ENCODE measurements at places on chromosomes 2 and 18.

GRCh38 chr2:240603081-240603835 is 16.7 kb downstream of the CAPN10 start:
- no peak for DNase-seq

DNA sequence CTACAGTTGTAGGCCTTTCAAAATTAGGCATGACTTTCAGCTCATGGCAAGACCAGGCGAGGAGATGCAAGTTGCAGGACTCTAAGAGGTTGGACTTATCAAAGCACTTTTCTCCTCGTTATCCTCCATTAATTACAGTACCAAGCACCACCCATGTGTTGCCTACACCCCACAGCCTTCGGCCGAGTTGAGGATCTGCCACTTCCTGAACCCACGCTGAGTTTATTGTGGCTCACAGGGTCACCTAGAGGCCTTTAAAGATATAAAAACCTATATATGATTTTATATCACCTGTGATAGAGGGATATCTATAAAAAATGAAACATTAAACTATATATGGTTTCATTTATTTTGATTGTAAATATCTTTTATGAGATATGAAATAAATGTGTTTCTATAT is 2.6 kb downstream of the UGT1A10 start:
- DNase-seq, result no peak

DNA sequence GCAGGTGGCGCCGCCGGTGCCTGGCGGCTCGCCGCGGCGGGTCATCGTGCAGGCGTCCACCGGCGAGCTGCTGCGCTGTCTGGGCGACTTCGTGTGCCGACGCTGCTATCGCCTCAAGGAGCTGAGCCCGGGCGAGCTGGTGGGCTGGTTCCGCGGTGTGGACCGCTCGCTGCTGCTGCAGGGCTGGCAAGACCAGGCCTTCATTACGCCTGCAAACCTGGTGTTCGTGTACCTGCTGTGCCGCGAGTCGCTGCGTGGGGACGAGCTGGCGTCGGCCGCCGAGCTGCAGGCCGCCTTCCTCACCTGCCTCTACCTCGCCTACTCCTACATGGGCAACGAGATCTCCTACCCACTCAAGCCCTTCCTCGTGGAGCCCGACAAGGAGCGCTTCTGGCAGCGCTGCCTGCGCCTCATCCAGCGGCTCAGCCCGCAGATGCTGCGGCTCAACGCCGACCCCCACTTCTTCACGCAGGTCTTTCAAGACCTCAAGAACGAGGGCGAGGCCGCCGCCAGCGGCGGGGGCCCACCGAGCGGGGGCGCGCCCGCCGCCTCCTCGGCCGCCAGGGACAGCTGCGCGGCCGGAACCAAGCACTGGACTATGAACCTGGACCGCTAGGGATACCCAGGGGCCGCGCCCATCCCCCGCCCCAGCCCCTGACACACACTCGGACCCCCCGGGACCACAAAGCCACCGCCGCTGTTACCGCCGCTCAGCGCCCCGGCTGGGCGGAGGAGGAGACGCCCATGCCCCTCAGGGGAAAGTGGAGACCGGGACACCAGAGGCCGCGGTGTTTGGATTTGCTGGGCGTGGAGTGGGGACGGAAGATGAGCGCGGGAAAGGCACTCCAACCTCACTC is 1.1 kb downstream of the CDK5R2 start:
- no peak for DNase-seq

DNA sequence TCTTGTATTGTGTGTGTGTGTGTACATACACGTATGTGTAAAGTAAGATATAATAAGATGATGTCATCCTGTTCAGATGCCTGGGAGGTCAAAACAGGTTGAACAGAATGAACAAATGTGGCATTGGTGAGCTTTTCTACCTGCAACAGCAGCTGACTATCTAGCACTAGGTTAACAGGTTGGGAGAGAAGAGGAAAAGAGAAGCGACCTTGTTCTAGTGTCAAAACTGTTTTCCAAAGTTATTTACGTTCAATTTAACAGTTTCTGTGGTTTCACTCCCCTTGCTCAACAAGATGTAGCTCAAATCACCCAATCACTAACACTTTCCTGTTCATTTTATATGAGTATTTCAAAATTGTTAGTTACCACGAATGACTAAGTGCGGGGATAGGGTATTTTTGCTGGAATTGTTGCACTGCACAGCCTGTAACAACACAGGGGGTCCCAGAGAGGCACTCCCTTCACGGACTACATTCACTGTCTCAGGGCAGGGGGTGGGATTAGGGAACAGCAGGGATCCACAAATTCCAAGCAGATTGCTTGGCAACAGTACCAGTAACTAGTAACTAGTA is 67.5 kb upstream of the DTNB start:
- peak; percentile 41 for DNase-seq

- no peak for DNase-seq
These were observed 221.8 kb downstream of the INSIG2 start for GRCh38 chr2:118309946-118310680.

DNA sequence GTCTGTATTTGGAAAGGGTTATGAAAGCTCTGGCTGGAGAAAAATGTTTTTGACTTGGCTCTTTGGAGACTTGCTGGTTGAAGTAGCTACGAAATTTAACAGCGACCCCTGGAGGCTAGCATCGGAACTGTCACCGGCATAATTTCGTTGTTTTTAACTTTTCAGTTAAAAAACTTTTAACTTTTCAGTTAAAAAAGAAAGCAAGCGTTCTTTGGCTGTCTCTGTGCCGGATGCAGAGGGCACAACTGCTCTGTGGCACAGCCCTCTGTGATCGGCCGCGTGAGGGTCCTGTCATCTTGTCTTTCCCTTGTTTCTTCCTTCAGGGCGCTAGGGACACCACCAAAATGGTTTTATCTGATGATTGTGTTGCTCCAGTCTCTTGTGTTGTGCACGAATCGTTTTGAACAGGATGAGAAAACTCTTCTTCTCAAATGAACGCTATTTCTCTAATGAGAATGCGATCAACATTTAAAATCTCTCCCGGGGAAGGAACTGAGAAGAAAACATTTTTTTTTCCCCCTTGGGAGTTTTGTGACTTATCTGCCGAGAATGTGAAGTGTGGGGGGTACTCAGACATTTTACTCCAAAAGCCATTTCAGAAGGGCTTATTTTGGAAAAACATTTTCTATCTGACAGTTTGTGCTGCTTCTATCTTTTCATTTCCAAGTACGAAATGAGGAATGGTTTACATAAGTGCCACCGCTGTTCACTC is 57.1 kb downstream of the ADCYAP1 start:
- DNase-seq, result peak; percentile 19

- DNase-seq, result no peak
These were observed 37.9 kb upstream of the CTAGE1 start for GRCh38 chr18:22455425-22456115.

DNA sequence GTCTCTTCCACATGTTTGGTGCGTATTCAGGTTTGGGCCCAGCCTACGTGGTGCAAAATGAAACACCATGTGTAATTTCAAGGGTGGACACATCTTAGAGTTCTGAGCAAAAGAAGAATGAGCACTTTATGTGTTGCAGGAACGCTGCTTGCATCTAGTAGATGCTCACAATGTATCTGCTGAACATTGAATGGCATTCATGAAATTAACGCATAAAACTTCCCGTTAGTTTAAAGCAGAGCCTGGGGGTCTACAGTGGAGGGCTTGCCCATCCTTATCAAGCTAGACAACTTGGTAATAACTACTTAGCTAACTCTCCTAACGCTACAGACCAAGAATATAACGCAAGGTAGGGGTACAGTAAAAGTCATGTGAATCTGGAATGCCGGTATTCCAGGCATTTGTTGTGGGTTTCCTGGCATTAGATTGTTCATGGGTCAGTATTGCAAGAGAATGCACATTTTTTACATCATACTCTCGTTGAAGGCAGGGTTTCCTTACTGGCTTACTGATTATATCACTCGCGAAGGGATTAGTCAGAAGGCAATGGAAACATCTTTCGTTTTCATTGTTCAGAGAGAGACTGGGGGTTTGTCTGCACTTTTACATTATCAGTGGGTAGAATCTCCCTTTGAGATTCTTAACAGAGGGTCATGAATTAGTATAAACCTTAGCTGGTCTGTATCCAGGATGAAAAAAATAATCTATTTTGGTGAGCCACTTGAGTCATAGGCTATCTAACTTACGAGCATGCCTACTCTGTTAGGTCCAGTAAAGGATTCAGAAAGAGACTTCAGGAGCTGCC is 229.5 kb upstream of the EPAS1 start:
- peak; percentile 95 for DNase-seq

GRCh38 chr2:43193652-43194120 is 32.7 kb downstream of the ZFP36L2 start:
- DNase-seq, result no peak

DNA sequence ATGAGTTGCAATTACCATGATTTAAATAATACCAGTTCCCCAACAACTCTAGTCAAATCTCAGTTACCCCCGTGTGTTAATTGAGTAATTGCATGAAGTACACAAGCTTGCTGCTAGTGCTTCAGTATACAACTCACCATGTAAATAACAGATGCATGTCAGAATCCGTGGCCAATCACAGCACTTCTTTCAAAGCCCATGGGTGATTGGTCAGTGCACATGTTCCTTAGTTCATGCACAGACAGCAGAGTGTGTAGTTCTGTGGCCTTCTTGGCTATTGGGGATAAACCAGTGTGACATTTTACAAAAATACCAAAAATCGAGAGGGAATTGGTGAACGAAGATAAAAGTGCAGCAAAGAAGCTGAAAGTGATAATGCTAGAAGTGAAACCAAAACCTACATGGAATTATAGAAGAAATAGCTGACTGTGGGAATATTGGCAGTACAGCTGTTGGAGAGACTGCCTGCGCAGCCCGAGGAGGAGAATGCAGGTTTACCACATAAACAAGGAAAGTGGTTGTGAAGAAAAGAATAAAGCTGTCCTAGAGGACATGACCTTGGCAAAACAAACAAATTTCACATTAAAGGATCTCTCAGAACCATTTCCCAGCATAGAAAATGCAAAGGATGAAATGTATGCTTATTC is 59.4 kb downstream of the NEDD4L start:
- DNase-seq, result no peak

DNA sequence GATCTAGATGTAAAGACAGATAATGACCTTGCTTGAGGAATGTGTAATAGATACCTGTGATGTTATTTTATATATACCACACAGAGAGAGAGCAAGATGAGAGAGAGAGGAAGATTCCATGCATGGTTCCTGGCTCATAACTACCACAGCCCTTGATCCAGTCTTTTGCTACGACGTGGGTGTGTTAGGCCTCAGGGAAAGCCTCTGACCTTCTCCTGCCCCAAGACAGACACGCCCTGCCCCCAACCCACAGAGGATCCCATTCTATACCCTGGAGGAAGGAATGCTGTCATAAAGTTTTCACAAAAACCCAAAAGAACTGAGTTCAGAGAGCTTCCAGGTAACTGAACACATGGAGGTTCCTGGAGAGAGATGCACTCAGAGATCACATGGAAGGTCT is 193.1 kb downstream of the ZEB2 start:
- no peak for DNase-seq

DNA sequence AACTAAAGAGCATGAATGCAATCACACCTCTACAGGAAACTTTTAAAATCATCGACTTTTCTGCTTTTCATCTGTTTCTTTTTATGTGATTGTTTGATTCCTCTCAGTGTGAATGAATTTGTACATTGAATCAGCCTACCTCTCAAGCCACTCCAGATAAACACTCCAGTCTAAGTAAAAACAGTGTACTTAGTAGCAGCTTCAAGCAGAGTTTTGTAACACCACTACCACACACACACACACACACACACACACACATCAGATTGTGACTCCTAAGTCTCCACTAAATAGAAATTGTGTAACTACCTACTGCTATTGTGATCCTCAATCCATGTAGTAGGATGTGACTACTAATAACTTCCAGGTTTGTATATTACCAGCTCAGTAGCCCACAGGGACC is 65.3 kb upstream of the EPB41L5 start:
- DNase-seq, result no peak
